Epithelial cell of proximal tubule (primary cell): ENCODE measurements at places on chromosomes 16 and 17.
A peak's percentile ranks its signal among the peaks of the same experiment; 100 is the strongest.

GRCh38 chr17:47270946-47271705, 17.5 kb downstream of the ITGB3 start:
- DNase-seq = peak; percentile 73

- no peak for DNase-seq
Observed at GRCh38 chr17:14094676-14095601, 25.6 kb downstream of the COX10 start.

DNA sequence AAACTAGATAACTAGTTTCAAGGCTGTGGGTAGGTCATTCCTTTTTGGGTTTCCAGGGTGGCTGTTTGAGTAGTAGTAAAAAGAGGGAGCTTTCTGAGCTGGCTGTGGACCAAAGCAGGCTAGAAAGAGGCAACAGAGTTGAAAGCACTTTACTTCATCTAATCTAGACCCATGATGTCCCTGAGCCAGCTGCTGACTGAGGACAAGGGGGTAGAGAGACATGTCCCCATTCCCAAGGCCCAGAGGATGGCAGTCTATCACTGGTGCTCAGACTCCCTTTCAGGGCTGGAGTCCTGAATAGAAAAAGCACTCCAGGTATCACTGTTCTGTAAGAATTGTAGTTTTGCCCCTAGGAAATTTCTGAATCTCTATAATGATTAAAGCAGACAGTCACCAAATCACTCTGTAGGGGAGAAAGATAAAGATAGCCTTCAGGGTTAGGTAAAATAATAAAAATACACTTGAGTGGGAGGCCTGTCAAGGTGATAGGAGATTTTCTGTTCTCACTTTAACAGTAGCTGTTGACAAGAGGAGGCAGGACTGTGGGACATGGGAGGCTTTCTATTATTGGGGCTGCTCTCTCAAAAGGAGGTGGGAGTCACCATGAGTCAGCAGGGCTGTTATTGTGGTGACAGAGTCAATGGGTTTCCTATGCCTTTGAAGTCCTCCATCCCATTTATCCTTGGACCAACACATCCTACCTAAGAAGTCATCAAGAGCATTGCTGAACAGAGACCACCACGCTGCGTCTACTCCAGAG, 190.2 kb upstream of the MPHOSPH6 start:
- no peak for DNase-seq

GRCh38 chr17:50517011-50517410, 8.8 kb downstream of the MYCBPAP start:
- DNase-seq = no peak

GRCh38 chr17:15171167-15172047, 93.7 kb downstream of the PMP22 start:
- DNase-seq = no peak

DNA sequence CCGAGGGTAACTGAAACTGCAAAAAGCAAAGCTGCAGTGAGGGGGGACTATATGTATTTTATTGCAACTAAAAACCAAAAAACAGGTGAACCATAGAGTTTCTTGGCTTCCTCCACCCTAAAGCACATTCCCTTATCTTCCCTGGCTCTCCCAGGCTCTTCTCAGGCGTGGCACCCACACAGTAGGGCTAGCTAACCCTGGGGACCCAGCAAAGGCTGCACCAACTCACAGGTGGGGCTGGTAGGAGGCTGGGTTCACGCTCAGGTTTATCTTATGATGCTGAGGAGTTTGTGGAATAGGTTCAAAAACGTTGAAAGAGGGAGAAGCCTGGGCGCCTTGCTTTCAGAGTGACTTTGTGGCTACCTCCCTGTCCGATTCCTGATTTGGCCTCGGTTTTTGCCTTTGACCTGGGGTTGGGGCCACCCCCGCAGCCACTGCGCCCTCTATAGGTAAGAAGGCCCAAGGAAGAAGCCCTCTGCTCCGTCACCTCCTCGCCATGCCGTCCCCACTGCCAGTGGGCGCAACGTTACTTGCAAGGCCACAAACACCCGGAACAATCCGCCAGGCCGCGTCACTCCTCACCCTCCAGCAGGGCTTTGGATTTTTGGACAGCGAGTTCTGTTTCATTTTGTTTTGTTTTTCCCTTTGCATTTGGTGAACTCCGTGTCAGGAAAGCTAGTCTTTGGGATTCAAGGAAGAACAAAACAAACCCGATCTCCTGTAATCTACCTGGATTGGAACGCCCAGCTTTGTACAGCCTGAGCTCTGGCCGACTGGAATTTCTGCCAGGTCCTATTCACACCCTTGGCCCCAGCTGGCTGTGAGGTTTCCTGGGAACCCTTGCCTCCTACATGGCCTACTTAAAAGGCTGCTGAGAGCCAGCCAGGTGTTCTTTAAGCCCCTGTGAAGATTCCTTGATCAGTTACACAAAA, 60.8 kb downstream of the TBC1D16 start:
- no peak for DNase-seq

GRCh38 chr17:68542698-68543463, 30.7 kb downstream of the PRKAR1A start:
- DNase-seq = no peak

DNA sequence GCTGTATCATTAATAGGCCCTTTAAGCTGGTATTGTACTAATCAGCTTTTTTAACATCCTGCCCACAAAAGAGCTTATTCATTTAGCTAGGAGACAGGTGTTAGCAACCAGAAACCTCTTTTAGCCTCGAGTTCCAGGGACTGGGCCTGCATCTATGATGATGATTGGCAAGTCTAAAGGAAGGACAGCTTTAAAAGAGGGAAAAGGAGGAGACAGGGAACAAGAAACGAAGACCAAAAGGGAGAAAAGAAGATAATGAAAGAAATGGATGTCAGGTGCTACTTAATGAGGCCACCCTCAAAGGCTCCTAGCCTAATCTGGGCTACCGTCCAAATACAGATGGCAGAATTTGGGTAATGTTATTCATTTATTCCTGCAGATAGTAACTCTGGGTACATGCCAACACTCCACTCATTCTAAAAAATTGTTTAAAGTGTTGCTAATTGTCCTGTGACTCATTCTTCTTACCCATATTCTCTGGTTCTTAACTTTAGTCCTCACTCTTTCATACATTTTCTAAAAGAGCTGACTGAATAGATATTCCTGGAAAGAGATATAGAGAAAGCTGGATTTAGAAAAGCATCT, 18.7 kb upstream of the RFFL start:
- no peak for DNase-seq

DNA sequence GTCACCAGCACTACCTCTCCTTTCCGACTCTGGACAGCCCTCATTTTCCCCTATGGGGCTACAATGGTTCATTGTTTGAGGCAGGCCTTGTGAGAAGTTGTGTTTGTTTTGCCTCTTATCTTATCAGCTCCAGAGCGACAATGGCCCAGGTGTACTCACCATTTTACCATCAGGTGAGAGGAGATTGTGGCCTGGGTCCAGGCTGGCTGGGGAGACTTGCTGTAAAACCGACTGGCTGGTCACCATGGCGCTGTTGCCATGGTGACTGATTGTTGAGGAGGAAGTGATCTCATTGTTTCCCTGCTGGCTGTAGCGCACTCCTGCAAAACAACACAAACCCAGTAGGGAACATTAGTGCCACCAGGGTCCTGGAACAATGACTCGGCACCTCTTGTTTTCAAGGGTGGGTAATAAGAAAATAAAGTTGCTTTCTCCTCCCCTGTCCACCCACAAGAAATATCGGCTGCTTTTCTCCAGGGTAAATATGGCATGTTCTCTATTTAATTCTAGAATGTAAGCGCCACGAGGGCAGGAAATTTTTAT, 34.4 kb downstream of the HNF1B start:
- DNase-seq = no peak

- DNase-seq = no peak
Observed at GRCh38 chr17:59470624-59471297, 94.6 kb upstream of the DHX40 start.

DNA sequence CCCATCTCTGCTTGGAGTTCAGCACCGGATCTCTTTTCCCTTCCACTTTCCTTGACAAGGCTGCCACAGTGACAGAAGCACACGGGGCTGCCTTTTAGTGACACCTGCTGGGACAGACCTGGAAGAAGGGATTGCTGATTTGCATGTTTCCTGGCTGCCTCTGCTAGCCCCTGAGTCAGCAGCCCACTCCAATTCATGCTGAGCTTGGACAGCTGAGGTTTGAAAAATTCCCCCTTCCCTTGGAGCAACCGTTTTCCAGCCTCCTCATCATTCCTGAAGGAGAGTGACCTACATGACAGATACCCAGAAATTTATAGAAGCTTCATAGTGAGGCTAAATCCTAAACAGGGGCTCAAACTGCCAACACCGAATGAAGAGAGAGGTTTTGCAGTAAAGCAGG, 18.8 kb upstream of the RBL2 start:
- DNase-seq = no peak

DNA sequence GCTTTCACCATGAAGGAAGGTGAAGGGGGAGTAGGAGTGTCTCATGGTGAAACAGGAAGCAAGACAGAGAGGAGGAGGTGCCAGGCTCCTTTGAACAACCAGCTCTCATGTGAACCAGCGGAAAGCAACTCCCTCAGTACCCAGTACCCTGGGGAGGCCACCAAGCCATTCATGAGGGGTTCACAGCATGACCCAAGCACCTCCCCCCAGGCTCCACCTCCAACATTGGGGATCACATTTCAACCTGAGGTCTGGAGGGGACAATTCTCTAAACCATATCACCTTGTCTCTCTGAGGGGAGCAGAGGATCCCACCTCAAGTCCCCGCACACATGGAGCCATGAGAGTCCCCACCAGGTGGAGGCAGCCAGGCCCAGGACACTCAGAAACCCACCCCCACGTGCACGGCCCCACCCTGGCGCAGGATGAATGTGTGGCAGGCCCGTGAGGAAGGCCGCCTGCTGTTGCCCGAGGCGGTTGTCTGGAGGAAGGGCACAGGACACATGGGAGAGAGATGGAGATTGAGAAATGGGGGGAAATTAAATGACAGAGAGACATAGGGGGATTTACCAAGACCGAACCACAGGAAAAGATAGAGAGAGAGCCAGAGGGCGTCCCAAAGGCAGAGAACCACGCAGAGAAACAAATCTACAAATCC, 85.9 kb downstream of the TMEM132E start:
- no peak for DNase-seq

DNA sequence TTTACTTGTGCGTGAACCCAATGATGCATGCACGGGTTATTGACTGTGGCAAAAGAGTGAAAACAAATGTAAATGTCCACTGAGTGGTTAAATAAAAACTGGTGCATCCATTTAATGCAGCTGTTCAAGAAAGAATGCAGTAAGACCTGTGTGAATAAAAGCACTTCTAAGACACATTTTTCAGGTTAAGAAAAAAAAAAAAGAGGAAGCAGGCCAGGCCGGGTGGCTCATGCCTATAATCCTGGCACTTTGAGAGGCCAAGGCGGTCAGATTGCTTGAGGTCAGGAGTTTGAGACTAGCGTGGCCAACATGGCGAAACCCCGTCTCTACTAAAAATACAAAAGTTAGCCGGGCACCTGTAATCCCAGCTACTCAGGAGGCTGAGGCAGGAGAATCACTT, 11.8 kb downstream of the CNGB1 start:
- DNase-seq = no peak

- DNase-seq = no peak
Observed at GRCh38 chr16:84138824-84139627, 6.0 kb downstream of the HSDL1 start.

DNA sequence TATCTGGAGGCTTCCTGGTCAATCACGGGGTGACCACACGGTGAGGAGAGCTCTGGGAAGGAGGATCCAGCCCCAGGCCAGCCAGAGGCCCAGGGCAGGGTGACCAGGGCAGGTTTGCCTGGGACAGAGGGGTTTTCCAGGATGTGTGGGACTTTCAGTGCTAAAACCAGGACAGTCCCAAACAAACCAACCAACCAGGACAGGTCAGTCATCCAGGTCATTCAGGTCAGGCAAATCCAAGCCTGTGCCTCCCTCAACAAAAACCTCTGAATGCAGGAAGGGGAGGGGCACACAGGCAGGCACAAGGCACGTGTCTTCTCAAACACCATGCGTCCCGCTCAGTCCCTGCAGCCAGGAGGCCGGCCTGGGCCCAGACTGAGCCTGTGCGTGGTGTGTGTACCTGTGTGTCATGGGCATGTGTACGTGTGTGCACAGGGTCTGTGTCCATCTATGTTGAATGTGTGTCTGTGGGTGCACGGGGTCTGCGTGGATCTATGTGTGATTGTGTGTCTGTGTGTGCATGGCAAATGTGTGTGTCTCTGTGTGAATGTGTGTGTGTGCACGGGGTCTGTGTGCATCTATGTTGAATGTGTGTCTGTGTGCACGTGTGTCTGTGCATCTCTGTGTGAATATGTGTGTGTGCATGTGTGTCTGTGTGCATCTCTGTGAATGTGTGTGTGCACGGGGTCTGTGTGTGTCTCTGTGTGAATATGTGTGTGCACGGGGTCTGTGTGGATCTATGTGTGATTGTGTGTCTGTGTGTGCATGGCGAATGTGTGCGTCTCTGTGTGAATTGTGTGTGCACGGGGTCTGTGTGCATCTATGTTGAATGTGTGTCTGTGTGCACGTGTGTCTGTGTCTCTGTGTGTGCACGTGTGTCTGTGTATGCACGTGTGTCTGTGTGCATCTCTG, 78.9 kb downstream of the RTN4RL1 start:
- no peak for DNase-seq

GRCh38 chr16:2333772-2334379, 6.7 kb downstream of the ABCA3 start:
- DNase-seq = no peak

- no peak for DNase-seq
Observed at GRCh38 chr16:17306745-17307144, 164.0 kb downstream of the XYLT1 start.

GRCh38 chr17:80577876-80578570, 33.4 kb downstream of the RPTOR start:
- DNase-seq = no peak

DNA sequence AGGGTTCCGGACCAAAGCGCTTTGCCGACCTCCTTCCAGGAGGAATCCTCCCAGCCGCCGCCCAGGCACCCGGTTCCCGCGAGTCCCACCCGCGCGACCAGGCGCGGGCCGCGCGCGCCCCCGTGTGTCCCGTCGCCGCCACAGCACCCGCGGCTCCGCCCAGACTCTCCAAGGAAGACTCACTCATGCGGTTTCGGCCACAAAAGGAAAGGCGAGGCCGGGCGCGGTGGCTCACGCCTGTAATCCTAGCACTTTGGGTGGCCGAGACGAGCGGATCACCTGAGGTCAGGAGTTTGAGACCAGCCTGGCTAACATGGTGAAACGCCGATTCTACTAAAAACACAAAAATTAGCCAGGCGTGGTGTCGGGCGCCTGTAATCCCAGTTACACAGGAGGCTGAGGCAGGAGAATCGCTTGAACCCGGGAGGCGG, 3.5 kb upstream of the PKMYT1 start:
- DNase-seq = no peak

- no peak for DNase-seq
Observed at GRCh38 chr17:38364741-38365140, 13.1 kb downstream of the SOCS7 start.

GRCh38 chr16:14399378-14400284, 230.4 kb downstream of the PARN start:
- peak; percentile 37 for DNase-seq

GRCh38 chr17:40075201-40075941, 12.6 kb downstream of the THRA start:
- DNase-seq = no peak
